Left ventricle myocardium inferior (tissue), 1 donor: ENCODE measurements at places on chromosomes 12 and 14. TPM values are rescaled to one million over a fixed set of nuclear protein-coding genes. Genes with fewer than 3 reads are reported as not detected.
A peak's percentile ranks its signal among the peaks of the same experiment; 100 is the strongest.

DNA sequence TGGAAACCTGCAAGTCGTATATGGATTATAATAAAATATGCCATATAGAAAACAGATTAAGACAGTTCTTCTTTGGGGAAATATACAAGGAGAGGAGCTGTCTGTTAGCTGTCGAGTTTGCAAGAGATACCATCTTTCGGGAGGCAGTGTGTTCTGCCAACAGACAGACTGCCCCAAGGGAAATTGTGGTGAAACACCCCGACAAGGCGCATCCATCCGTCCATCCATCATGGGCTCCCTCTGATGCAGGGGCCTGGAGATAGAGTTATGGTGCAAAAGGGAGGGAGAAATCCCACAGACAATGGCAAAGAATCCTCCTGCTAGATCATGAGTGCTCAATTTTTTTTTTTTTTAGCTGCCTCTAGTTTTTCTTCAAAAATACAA, 156.3 kb downstream of the DPF3 start:
- DNase-seq, result no peak

DNA sequence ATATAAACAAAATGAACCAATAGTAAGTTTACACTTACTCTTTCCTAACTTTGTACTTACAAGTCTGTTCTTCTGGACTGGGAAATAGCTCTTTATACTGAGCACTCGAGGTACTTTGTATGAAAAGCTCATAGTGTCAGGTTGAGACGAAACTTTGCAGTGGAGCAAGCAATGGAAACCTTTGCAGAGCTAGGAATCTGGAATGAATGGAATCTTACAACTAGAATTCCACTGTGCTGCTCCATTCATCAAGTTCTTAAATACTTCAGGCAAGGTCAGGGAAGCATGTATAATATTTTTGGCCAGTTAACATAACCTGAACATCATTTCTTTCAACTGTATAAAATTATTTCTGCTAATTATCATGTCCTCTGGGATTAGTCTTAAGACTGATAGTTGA, 1327.5 kb upstream of the FLRT2 start:
- no peak for DNase-seq

Gene SMAGP
- total RNA-seq, result 3.3 TPM

DNA sequence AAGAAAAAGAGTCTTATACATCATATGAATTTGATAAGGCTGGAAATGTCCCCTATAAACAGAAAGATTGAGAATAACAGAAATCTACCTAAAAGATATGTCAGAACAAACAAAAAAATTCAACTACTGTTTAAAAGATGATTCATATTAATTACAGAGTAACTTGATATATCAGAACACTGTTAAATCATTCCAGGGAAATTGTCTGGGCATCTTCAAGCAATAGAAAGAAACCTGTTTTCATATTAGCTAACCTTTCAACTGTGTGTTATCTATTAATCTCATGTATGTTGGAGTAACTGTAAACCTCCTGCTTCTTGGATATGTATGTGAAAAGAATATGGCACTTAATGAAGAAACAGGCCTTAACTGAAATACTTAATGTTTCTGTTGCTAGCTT, 96.7 kb downstream of the NUBPL start:
- DNase-seq, result no peak

DNA sequence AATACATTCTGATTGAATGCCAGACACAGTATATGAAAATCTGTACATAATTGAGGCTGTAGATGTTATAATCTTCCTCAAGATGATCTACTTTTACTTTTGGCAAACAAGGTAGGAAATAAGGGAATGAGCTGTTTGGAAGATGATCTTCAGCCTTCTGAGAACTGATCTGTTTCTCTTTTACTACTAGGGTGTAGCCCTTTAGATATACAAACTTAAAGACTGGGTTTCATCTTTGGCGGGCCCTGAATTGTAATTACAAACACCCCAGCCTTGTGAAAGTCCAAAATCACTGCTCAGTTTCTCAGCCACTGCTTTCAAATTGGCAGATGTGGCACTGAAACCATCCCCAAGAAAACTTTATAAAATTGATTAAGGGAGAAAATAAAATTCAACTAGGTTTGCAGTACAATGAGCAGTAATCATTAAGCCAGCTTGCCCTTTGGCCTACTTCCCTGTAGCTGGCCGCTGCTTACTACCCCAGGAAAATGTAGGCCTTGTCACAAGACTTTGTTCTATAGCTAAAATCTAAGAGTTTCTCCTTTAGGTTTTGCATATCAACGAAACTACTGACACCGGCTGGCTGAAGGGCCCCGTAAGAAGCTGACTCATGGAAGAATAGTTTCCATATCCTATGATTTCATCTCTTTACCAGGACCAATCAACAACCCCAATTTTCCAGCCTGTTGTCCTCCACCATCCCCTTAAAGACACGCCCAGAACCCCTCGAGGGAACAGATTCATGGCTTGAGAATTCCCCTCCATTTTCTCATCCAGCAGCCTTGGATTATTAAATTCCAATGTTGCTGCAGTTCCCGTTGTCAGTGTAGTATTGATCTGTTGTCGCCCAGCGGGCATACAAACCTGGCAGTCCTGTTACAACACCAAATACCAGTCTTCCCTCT, 210.8 kb downstream of the PCNX1 start:
- no peak for DNase-seq

DNA sequence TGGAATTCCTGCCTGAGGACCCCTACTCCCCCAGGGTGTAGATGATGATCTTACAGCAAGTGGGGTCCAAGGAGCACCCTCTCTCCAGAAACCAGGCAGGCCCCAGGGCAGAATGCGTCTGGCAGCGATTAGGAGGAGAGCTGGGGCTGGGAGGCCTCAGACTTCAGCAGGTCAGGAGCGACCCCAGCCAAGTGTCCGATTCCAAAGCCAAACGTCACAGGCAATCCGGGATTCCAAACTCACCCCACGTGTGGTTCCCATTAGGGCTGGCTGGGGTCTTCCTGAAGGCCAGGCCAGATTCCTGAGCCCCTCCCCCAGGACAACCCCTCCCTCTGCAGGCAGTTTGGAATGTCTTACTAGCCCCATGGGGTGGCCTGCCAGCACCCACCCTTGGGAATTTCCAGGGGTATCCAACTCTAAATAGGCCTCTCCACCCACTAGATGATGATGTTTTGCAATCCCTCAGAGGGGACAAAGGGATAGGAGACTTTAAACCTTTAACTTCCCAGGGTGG, 17.3 kb upstream of the FIGNL2 start:
- DNase-seq, result no peak

Gene C12orf54
- not detected for total RNA-seq

GRCh38 chr14:101605836-101606235, 44.5 kb downstream of the DIO3 start:
- no peak for DNase-seq

DNA sequence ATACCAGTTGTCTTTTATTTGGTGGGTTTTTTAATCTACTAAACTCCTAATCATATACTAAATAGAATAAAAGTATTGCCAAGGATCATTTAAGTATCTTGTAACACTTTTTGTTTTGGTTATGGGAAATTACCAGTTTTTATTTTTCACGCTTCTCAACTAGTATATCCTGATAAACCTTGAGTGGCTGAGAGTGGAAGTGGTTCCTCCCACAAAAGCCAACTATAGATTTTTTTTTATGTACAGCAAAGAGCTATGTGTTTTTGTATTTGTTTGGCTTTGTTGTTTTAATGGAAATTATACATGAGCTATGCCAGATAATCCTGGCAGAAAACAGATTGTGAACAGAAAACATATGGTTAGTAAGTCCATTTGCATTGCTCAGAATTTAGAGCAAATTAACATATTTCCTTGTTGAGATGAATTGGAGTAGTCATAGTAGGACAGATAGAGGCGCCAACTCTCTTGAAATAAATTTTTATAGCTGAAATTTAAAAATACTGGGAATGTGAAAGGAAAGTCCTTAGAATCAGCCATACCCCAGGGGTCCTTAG, 60.9 kb upstream of the PSMA6 start:
- DNase-seq, result no peak

- DNase-seq, result no peak
Measured at GRCh38 chr12:96425321-96425720, 25.1 kb upstream of the CDK17 start.

Gene KRT85
- total RNA-seq, result not detected

GRCh38 chr12:47651368-47652254, 54.2 kb downstream of the RPAP3 start:
- DNase-seq, result peak; percentile 31

- no peak for DNase-seq
Measured at GRCh38 chr12:114450019-114450418, 44.1 kb upstream of the TBX5 start.

- no peak for DNase-seq
Measured at GRCh38 chr12:124484067-124484466, 83.3 kb downstream of the NCOR2 start.

GRCh38 chr14:67962215-67962644, 142.7 kb downstream of the RAD51B start:
- DNase-seq, result no peak

Gene OR6C2
- total RNA-seq, result not detected

Gene SARNP
- 53.2 TPM for total RNA-seq

Gene DIO3
- total RNA-seq, result not detected

- DNase-seq, result no peak
Measured at GRCh38 chr14:100402631-100403030, 79.5 kb downstream of the SLC25A47 start.

DNA sequence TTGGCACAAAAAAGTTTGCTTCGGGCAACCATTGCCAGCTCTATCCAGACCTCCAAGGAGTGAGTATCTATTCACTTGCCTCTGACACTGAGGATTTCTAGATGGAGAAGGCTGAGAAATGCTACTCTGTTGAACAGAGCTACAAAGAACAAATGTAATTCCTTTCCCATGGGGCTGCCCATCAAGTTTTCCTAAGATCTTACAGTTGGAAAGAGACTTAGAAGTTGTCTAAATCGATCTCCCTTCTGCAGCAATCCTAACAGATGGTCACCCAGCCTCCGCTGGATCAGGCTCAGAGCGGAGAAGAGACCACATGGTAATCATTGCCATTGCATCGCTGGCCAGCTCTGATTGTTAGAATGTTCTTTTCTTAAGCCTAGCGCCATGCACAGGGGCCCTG, 110.1 kb upstream of the BCL2L14 start:
- no peak for DNase-seq

DNA sequence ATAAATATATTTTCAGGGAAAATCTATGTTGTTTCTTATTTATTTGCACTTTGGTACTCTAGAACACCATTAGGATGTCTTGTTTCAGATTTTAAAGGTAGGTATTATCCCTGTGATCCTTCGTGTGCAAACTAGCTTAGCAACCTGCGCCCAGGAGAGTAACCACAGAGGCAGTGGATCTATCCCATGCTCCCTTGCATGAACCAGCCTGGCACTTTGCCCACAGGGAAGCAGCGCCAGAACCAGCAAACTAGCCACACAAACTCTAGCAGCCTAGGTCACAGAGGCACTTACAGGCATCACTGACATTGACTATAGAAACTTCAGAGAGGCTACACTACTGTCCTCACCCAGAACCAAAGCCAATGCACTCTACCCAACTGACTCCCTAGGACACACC, 76.1 kb downstream of the TSHR start:
- DNase-seq, result no peak

DNA sequence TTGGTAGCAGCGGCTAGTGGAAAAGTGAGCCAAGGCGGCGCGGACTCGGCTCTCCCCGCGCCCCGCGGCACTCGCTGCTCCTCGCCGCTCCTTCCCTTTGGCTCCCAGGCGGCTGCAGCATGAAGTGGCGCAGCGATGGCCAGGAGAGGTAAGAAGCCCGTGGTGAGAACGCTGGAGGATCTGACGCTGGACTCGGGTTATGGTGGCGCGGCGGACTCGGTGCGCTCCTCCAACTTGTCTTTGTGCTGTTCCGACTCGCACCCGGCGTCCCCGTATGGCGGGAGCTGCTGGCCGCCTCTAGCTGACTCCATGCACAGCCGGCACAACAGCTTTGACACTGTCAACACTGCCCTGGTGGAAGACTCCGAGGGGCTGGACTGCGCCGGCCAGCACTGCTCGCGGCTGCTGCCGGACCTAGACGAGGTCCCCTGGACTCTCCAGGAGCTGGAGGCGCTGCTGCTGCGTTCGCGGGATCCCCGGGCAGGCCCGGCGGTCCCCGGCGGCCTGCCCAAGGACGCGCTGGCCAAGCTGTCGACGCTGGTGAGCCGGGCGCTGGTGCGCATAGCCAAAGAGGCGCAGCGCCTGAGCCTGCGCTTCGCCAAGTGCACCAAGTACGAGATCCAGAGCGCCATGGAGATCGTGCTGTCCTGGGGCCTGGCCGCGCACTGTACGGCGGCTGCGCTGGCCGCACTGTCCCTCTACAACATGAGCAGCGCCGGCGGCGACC, 225.6 kb upstream of the CRY1 start:
- no peak for DNase-seq

DNA sequence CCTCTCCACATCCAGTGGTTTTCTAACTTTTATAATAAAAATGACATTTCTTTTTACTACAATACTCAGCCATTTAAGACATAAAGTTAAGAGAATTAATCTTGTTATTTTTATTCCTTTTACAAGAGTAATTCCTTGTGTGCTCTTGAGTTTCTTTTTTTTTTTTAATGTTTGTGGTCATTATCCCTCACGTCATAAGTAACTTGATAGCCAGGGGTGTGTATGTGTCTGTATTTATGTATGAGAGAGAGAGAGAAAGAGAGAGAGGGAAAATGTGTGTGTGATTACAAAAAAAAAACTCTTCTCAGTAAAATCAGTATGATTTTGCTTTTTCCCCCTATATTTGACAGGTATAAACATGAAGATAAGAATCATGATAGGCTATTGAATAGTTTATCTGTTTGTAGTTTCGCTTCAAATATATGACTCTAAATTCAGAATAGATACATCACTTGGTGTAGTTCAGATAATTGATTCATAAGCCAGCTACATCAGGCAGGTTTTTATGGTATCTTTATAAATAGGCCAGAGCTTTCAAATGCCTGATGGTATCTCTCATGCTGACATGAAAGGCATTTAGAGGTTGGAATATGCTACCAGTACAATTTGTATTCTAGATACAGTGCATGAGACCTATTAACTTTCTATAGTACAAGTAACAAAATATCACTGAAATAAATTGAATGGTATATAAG, 34.9 kb downstream of the RERGL start:
- no peak for DNase-seq
